ENCODE measurements at places on chromosomes 3 and 15.

DNA sequence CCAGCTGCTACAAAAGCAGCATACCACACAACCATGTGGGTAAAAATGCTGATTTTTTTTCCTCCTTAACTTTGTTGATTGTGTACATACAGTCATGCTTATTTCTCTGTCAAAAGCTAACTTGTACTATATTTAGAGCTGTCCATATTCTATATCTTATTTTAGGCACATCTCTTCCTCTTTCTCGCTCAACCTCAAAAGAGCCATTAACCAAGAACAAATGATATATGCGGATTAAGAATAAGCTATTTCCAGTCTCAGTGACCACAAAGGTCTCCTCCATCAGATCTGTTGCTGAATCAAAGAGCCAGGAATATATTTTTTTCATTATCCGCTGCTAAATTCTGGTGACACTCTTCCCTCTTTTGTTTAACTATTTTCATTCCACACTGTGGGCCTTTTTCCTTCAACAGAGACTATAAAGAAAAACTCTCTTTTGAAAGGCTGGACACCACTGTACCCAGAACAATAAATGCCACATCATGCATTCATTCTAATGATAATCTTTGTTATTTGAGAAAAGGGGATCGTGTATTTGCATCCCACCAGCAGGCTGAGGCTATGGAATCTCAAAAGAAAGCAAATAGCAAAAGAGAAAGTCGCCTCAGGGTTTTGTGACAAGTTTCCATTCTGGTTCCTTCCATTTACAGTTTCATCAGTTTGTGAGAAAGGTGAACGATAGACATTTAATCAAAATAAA, 8.0 kb downstream of the TMEM212 start:
- DNase-seq = no peak

- DNase-seq = no peak
Observed at GRCh38 chr15:25810631-25811091, 52.5 kb downstream of the ATP10A start.

GRCh38 chr3:5390221-5390620, 202.7 kb downstream of the EDEM1 start:
- no peak for DNase-seq

DNA sequence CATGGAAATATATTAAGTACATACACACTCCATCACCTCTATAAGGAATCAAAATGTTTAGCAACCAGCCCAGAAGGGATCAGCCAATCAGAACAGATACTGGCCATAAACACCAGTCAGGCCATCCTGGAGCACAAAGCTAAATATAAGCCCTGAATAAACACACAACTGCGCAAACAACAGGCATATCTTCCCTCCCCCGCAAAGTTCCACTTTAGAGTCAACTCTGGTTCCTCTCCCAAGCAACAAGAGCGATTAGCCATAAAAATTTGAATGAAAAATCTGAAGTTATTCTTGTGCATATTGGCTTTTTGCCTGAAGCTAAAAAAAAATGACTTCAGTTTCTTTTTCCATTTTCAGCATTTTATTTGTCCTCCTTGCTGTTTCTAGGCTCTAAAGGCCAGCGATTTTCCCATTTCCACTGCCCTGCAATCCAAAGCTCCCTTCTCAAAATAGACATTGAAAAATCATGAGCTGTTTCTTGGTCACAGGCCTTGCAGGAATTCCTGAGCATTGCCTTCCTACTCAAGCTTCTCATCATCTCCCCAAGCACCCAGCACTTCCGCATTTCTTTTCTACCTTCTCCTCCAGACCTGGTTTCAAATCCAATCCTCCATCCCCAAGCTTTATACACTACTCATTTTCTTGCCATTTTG, 247.9 kb downstream of the ZMAT3 start:
- DNase-seq = peak; percentile 25

- DNase-seq = peak; percentile 50
Observed at GRCh38 chr3:50474717-50475116, 28.7 kb downstream of the CACNA2D2 start.

GRCh38 chr3:97952280-97952679, 20.0 kb downstream of the RIOX2 start:
- no peak for DNase-seq

GRCh38 chr3:5251196-5251583, 63.7 kb downstream of the EDEM1 start:
- no peak for DNase-seq

DNA sequence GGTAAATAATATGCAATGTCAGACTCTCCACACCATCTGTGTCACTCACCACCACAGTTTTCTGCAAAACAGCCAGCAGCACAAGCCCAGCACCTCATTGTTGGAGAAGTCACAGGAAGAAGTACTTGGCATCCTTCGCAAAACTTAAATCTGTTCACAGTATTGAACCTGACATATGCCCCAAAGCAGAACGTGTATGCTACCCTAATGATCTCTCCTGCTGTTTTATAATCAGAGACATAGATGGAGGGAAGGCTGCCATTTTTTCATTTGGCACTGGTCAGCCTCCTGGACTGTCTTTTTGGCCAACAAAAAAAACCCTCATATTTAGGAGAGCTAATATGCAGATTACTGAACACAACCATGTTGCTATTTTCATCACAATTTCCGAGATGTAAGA, 1272.9 kb downstream of the ROBO1 start:
- peak; percentile 29 for DNase-seq

DNA sequence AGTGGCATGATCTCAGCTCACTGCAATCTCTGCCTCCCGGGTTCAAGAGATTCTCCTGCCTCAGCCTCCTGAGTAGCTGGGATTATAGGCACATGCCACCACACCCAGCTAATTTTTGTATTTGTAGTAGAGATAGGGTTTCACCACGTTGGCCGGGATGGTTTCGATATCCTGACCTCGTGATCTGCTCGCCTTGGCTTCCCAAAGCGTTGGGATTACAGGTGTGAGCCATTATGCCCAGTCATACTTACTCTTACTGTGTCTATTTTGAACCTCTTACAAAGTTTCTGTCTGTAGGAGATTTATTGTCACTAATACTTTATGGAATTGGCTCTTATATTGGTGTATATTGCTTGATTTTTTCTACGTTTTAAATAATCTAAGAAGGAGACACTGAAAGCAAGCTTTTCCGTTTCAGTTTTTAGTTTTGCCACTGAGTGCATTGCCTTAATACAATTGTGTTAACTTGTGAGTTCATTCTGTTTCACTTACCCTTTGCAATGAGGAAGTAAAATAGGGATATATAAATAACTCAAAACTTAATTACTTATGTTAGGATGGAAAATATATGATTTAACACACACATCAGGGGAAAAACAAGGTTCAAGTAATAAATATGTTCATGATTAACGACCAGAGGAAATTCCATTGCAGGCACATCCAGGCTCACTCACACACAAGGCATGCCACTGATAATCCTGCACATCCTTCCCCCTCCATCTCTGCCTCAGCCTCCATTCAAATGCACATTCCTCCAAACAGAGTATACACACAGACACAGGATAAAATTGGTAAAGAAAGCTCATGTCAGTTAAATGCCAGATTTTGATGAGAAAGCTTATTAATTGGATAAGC, 279.3 kb upstream of the RASGRP1 start:
- no peak for DNase-seq

DNA sequence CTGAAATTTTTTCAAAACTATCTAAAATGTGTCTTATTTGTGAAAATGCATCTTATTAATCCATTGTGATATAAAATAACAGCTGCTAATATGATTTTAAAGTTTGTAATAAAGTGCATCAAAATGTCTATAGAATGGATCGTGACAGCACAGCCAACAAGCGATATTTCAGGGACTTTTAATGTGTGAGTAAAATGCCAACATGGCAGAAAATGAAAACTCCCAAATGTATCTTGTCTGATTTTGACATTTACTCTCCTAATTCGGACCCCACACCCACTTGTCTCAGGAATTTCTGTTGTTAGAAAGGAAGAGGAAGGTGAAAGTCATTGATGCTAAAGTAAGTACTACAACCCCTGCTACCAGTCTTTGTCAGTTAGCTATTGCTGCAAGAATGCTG, 273.9 kb downstream of the SATB1 start:
- DNase-seq = no peak

Data from right hindlimb (tissue), 1 donor.